ENCODE measurements at places on chromosomes 11 and 22.

DNA sequence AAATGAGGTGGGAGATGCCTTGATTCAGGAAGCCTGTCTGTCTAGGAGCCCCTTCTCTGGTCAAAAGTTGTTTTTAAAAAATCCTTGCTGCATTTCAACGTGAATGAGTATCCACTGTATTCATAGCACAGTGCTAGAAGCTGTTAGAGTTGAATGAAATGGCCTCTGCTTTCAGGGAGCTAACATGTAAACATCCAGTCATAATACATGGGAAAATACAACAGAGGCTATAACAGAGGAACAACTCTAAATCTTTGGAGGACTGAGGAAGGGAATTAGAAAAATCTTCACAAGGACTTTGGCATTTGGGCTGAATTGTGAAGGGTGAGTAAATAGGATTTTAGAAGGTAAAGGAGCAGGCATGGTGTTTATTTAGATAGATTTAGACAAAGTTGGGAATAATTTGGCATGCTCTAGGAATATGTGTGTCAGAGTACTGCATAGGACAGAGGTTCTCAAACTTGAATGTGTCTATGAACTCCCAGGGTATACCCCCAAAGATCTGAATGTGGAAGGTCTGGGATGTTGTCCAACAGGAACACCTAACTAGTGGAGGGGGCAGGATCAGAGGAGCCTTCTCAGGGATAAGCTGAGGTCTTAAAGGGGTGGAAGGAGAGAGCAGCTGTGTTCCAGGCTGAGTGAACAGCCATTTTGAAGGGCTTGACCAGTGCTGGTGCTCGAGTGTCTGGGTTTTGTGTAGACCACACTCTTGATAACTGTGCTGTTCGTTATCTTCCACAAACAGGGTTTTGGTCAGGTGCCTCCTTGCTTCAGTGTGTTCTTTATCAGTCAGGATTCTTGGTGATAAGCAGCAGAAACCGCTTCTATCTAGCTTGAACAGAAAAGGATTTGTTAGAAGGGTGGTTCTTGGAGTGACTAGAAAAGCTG is 12.7 kb downstream of the SREBF2 start:
- DNase-seq, result no peak
- no peaks in the 10 kb centered on the region for H3K27me3 ChIP-seq
- peaks cover 23% of the 10 kb centered on the region for H3K4me1 ChIP-seq
- no peak overlapping the region for H3K27ac ChIP-seq

GRCh38 chr22:18023509-18024275 is 669 bp downstream of the MICAL3 start:
- peak overlapping the region; percentile 71 for H3K4me3 ChIP-seq
- peaks cover 4% of the 10 kb centered on the region for H3K4me1 ChIP-seq
- no peaks in the 10 kb centered on the region for H3K36me3 ChIP-seq
- H3K27ac ChIP-seq, result peak overlapping the region; percentile 82

- no peaks in the 10 kb centered on the region for H3K4me1 ChIP-seq
- DNase-seq, result no peak
- no peaks in the 10 kb centered on the region for H3K36me3 ChIP-seq
- peaks cover 17% of the 10 kb centered on the region for H3K27me3 ChIP-seq
Measured at GRCh38 chr22:39353346-39353745, 3.6 kb downstream of the SYNGR1 start.

GRCh38 chr11:117625237-117625636 is 171.8 kb downstream of the DSCAML1 start:
- H3K27me3 ChIP-seq, result no peaks in the 10 kb centered on the region
- H3K4me1 ChIP-seq, result no peaks in the 10 kb centered on the region
- no peak for DNase-seq
- no peak overlapping the region for H3K4me3 ChIP-seq

DNA sequence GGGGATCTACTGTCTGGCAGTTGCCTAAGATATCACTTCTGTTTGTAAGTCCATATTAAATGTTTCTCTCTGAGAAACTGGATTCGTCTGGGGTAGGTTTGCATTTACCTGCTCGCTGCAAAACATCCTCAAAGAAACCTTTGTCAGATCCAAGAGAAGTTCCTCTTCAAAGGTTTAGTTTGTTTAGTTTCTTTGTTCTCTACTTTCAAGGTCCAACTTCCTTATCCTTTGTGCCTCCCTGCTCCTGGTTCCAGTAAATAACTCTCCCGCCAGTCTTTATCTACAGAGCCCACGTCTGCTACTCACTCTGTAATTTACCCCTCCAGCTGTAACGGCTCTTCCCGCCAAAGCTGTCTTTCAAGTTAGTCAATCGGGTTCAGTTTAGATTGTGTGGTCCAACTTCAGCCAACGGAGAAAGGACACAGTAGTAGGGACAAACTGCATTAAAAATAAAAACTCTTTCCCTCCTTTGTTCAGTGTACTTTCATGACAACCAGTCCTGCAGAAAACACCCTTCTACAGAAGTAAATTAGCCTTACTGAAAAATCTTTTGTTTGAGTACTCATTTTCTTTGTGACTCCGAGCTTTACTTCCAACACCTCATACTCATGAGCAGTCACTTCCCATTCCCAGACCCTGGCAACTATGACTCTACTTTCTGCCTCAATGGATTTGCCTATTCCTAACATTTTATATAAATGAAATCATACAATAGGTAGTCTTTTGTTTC is 41.0 kb downstream of the TMPRSS5 start:
- no peak overlapping the region for H3K4me3 ChIP-seq
- H3K4me1 ChIP-seq, result peaks cover 5% of the 10 kb centered on the region
- no peaks in the 10 kb centered on the region for H3K36me3 ChIP-seq
- H3K27ac ChIP-seq, result peak overlapping the region; percentile 42
- no peaks in the 10 kb centered on the region for H3K27me3 ChIP-seq

- no peaks in the 10 kb centered on the region for H3K27me3 ChIP-seq
- H3K36me3 ChIP-seq, result no peaks in the 10 kb centered on the region
- no peaks in the 10 kb centered on the region for H3K4me1 ChIP-seq
- H3K4me3 ChIP-seq, result no peak overlapping the region
- no peak for DNase-seq
Measured at GRCh38 chr22:44451016-44451415, 47.0 kb downstream of the RTL6 start.

DNA sequence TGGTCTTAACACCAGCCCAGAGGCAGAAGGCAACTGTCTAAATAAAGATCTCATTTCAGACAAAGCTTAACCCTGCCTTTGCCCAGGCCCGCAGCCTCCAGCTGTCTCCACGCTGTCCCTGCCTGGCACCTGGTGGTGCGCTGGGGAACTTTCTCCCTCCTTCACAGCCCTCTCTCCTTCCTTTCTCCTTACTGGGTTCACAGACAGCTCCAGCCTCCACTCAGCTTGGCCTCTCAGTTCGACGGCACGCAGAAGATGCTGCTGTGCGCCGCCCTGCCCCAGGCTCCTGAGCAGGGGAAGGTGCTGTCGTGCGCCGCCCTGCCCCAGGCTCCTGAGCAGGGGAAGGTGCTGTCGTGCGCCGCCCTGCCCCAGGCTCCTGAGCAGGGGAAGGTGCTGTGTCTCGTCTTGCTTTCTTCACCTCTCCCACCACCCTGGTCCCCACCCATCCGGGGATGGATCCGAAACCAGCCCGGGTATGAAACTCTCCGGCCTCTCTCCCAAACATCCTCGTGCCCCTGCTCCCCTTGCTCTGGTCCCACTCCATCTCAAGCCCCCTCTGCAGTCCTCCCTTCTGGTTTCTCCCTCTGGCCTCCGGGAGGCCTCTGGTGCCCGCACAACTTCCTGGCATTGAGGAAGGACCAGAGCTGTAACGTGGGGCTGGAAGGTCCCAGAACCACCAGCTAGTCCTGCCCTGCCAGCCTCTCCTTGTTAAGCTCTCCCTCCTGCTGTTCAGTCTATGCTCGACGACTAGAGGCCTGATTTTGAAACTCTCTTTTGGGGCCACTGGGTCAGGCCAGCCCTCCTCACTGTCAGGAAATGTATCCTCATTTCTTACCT is 22.9 kb upstream of the JAM3 start:
- no peak overlapping the region for H3K4me3 ChIP-seq
- no peaks in the 10 kb centered on the region for H3K4me1 ChIP-seq
- H3K36me3 ChIP-seq, result no peaks in the 10 kb centered on the region
- H3K27me3 ChIP-seq, result no peaks in the 10 kb centered on the region
- H3K27ac ChIP-seq, result no peak overlapping the region
- no peak for DNase-seq

DNA sequence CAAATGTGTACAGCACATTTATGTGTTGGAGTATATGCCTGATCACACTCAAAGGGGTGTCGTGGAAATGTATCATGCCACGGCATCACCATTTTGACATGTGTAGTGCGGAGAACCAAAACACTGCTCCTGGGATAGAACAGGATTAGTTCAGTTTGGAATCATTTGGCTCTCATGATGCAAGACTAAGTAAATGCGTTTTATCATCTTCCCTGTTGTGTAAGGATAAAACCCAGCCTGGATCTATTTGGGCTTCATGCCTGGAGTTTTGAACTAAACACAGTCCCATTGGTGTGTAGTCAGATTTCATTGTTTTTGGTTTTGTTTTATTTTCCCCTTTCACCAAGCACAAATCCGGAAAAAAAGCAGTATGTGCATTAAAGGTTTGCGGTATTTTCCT is 574.3 kb downstream of the NTM start:
- no peaks in the 10 kb centered on the region for H3K27me3 ChIP-seq
- no peaks in the 10 kb centered on the region for H3K36me3 ChIP-seq
- no peaks in the 10 kb centered on the region for H3K4me1 ChIP-seq
- DNase-seq, result no peak
- H3K27ac ChIP-seq, result no peak overlapping the region

DNA sequence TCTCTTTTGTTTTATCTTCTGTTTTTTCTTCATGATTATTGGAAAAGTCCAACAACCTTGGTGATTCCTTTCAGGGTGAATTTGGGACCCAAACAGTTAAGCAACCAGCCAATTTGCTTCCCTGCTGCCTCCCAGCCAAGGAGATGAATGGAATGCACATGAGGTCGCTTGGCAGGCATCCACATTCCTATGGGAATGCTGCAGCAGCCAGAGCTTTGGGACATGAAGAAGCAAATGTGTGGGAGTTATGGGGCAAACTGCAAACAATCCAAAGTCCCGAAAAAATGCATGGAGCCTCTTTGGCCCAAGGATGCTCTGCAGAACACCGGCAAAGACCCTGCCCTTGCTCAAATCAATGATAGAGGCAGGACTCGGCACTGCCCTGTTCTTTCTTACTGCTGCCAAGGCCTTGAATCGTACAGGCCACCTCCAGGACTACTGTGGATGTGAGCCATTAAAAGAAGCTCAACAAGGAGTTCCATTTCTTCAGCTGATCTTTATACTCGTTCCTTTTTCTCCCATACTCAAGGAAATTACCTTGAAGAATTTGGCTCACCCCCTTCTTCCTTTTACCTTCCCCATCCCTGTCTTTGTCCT is 117.3 kb upstream of the TEAD1 start:
- H3K36me3 ChIP-seq, result no peaks in the 10 kb centered on the region
- H3K4me3 ChIP-seq, result no peak overlapping the region
- no peaks in the 10 kb centered on the region for H3K4me1 ChIP-seq
- H3K27me3 ChIP-seq, result no peaks in the 10 kb centered on the region

DNA sequence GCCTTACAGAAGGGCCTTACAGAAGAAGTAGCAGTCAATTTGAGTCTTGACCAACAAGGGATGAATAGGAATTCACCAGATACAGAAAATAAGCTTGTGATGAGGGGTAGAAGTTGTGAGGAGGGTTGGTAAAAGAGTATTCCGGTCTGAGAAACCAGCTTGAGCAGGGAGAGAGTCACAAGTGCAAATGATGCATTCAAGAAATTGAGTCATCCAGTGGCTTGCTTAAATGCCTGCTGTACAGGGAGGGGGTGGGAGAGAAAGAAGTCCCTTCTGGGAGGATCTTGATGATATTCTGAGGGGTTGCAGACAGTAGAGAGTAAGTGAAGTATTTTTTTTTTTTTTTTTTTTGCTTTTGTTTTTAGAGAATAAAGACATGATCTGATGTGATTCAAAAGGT is 9.2 kb downstream of the CCKBR start:
- H3K4me1 ChIP-seq, result no peaks in the 10 kb centered on the region
- no peak overlapping the region for H3K4me3 ChIP-seq
- H3K36me3 ChIP-seq, result no peaks in the 10 kb centered on the region
- no peaks in the 10 kb centered on the region for H3K27me3 ChIP-seq

GRCh38 chr11:126585774-126586491 is 230.4 kb downstream of the ST3GAL4 start:
- no peaks in the 10 kb centered on the region for H3K27me3 ChIP-seq
- H3K4me1 ChIP-seq, result no peaks in the 10 kb centered on the region
- no peaks in the 10 kb centered on the region for H3K36me3 ChIP-seq
- no peak overlapping the region for H3K27ac ChIP-seq
- H3K4me3 ChIP-seq, result no peak overlapping the region

DNA sequence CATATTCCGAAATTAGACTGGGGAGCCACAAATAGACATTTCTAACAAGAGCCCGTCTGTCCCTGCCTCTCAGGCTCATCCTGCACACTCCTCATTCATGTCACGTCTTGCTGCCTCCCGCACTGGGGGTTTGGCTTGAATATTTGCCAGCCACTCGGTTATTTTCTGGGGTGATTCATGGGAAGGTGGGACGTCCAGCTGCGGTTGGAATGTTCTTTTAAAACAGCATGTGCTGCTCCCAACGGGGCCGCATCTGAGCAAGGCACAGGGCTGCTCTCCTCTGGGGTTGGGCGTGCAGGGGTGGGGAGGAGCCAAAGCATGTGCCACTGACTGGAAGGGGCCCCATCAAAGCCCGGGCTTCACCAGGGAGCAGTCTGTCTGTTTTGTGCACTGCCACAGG is 25.9 kb upstream of the SLC5A4 start:
- H3K27me3 ChIP-seq, result no peaks in the 10 kb centered on the region
- H3K36me3 ChIP-seq, result no peaks in the 10 kb centered on the region
- H3K4me3 ChIP-seq, result no peak overlapping the region
- H3K4me1 ChIP-seq, result no peaks in the 10 kb centered on the region
- no peak for DNase-seq

DNA sequence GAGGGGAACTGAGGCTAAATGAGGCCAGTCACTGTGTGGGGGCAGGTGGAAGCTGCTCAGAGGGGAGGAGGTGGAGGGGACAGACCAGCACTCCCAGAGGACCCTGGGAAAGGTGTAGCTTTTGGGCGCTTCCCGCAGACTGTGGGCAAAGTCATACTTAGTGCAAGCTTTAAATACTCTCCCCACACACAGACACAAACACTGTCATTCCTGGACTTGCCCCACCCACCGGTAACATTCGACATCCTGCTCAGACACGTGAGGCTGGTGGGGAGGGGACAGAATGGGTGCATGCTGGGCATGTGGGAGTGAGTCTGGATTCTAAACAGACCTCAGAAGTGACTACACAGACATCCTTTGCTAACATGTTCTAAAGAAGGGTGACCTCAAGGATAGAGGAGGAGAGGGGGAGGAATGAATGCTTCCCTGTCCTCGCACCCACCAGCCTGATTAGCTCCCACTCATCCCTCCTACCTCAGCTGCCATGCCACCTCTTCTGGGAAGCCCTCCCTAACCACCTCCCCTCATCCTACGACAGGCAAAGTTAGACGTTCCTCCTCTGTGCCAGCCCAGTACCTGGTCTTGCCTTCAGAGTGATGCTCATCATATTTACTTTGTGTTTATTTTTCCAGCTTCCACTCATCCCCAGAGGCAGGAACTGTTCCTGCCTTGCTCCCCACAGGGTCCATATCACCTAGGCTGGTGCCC is 22.2 kb downstream of the TSKU start:
- H3K4me1 ChIP-seq, result no peaks in the 10 kb centered on the region
- no peak overlapping the region for H3K4me3 ChIP-seq
- DNase-seq, result peak; percentile 22
- H3K27me3 ChIP-seq, result no peaks in the 10 kb centered on the region

- no peak for DNase-seq
- H3K27ac ChIP-seq, result peak overlapping the region; percentile 39
- H3K27me3 ChIP-seq, result no peaks in the 10 kb centered on the region
- H3K4me3 ChIP-seq, result no peak overlapping the region
Measured at GRCh38 chr11:46249938-46250744, 27.3 kb upstream of the CREB3L1 start.

GRCh38 chr11:12099132-12099873 is 11.1 kb upstream of the MICAL2 start:
- H3K4me1 ChIP-seq, result no peaks in the 10 kb centered on the region
- H3K4me3 ChIP-seq, result no peak overlapping the region
- no peaks in the 10 kb centered on the region for H3K36me3 ChIP-seq
- DNase-seq, result no peak
